ENCODE measurements at places on chromosomes 3 and 15. TPM values are rescaled to one million over a fixed set of nuclear protein-coding genes. Genes with fewer than 3 reads are reported as not detected.

CDC25A gene
- total RNA-seq = 54.7 TPM

NDUFAF3 gene
- 50.3 TPM for total RNA-seq

ALDH1A3 gene
- 9.9 TPM for total RNA-seq

BAHD1 gene
- 49.1 TPM for total RNA-seq

All from WTC11 (cell line).